ENCODE measurements at places on chromosomes 12 and 14.

GRCh38 chr14:51121096-51121495, 26.2 kb upstream of the TRIM9 start:
- no peak for DNase-seq

DNA sequence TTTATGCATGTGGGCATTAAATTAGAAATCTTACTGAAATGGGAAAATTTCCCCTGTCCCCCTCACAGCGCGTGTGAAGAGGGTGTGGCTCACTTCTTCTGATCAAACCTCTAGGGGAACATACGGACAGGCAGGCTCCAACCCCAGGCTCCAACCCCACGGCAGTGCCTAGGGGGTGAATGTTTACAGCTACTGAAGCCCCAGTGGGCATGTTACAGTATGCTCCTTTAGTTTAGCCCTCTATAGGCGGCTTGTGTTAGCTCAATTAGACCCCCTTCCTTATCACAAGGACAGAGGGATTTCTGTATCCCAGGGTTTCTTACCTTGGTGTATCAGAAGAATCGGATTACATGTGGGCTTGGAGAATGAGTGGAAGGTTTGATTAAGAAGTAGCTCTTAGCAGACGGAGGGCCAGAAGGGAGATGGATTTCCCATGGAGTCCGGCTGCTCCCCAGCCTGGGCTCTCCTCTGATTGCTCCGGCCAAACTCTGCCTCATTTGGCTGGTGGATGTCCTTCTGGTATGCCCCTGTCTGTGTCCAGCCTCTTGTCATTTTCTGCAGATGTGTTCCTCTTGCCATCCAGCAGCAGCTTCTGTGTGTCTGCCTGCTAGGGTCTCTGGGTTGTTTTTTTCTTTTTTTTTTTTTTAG, 223.7 kb downstream of the TMTC2 start:
- DNase-seq: no peak

DNA sequence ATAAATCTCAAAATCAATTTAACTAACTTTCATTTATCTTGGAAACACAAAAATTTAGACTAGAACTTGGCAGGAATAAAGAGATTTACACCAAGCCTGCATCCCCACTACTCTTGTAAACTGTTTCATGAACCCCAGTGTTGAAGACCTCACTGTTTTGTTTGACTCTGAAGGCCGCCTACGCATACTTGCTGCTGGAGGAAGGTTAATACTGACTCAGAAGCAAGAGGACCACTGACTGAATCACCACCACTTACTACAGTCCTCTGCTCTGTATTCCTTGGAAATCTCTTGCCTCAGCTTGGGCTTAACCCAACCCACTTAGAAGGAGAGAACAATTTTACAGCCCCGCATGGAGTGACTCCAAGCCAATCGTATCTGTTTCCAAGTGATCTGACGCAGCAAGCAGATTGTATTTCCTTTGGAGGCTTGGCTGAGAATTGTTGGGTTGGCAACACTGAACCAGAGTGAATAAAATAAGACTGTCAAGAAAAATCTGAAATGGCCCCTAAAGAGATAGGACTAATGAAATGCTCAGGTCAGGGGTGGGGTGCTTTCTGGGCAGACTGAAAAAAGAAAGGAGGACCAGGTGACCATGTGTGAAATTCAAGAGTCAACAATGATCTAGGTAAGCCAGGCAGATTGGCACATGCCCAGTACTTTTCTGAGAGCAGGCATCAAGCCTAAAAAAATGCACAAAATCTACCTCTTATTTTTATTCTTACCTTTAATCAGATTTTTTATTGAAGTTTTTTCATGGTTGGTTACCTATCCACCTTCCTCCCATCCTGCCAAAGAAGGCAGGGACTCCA, 248.6 kb downstream of the ZFP36L1 start:
- DNase-seq: no peak

DNA sequence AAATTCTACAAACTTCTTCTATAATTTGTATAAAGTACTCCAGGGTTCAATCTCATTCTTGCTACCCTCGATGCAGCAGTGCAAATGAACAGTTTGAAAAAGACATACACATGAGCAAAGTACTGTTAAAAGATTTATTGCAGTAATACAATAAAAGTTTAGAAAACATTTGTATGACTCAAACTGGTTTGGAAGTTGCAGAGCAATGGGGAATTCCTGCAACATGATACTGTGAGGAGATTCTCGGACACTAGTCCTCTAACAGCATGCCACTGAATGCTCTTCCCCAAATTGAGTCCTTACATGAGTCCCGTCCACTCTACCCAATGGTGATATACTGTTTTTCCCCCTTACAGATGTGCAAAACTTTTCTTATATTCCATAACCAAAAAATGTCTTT, 45.4 kb downstream of the ATG14 start:
- no peak for DNase-seq

- DNase-seq: no peak
These were observed 26.9 kb downstream of the TEP1 start for GRCh38 chr14:20386276-20386855.

GRCh38 chr14:94196057-94196456, 21.9 kb downstream of the PPP4R4 start:
- no peak for DNase-seq

DNA sequence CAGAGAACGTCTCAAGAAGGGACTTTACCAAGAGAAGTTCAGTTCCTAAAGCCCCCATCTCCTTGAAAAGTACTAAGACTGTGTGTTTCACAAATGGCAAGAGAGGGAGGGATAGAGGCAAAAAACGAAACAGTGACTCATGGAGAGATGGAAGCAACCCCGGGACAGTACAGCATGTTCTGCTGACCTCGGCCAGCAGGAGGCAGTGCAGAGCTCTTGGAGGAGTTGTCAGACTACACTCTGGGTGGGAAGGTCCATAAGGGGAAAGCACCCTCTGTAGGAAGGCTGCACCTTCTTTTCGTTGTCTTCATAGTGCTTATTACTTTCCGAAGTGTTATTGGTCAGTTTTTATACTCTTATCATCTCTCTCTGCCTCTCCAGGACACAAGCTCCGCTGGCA, 525.2 kb upstream of the CCDC196 start:
- DNase-seq: peak; percentile 24

GRCh38 chr12:13033476-13033875, 10.7 kb upstream of the FAM234B start:
- DNase-seq: no peak

DNA sequence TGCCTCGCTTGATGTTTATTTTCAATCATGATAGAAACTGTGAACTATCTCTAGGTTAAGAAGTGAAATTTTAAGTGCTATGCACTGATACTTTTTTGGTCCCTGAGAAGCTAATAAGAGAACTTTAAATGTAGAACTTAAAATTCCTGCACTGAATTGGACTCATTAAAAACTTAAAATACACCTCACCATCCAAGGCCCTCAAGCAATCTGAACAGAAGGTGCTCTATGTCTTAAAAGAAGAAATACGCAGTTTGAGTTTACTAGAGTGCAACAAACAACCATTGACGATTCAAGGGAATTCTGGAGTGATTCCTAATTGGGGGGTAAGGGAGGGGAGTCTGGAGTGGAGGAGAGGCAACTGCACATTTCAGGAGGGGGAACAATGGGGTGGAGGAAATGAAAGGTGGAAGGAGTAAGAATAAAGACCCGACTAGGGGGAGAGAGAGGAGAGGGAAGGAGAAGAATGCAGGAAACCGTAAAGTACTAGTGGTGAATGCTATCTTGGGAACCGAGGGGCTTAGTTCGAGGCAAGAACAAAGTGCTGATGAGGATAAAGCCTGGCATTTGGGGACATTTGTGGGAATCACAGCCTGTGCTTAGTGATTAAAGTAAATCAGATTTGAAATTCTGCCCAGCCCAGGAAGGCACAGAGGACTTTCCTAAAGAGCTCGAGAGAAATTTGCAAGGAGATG, 389.7 kb downstream of the AACS start:
- no peak for DNase-seq

DNA sequence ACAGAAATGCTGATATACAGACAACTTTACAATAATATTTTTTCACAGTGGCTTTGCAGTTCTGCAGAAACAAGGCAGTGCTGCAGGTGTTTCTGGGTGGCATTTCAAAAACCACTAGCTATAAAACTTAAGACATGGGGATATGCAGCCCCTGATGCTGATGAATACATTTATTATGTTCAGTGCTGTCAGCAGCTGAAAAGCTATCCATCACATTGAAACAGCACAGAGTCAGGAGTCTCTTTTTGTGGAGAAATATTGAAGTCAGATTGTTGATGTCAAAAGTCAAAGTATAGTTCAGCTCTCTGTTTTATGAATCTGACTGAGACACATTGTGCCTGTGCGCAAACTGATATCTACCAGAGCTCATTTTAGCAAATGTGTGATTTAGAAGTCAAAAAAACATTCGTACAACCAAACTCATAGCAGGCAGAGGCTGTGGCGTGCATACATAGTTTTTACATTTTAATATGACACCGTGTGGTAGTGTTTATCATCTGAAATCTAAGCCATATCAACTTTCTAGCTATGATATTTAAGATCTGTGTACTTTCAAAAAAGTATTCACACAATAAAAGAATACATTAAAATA, 467.6 kb downstream of the PRKD1 start:
- no peak for DNase-seq

GRCh38 chr14:22848351-22849164, 12.2 kb downstream of the MMP14 start:
- no peak for DNase-seq

DNA sequence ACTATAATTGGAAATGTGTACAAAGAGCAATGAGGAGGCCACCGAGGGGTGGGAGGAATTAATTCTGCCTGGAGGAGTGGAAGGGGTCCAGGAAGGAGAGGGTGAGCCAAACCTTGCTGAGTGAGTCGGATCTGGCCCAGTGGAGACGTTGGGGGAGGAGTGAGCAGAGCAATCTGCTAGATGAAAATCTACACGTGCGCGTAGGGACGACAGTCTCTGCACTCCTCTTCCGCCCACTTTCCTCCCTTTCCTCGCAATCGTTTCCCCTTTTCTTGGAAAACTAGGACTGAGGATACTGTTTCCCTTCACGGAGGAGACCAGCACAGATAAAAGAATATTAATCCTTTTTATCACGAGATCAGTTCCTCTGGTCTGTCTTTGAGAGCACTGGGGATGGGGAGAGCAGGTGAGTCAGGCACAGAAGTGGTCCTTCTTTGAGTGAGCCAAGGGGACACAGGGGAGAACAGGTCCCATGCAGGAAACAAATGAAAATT, 2.9 kb upstream of the NAB2 start:
- no peak for DNase-seq

DNA sequence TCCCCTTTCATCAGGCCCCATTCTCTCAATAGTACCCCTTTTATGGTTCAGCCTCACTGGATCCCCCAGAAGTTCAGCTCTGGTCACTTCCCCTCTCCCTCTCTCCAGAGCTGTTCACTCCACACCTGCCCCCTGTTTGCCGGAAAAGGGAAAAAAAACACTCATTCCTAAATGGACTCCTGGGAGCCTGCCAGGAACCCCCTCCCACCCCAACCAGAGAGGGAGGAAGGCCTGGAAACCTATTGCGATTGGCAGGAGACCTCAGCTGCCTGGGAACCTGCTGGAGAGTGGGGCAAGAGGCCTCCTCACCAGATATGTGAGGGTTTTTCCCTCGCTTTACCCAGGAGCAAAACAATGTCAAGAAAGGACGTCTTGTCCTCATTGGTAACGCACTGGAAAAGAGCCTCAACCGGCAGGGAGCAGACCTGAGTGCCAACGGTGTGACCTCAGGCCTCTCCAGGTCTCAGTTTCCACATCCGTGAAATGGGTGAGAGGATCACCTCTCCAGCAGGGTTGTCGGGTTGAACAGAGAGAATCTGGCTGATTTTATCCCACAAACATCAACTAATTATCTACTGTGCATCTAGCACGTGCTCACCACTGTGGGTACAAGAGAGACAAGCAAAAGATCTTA, 4.6 kb downstream of the DTX1 start:
- no peak for DNase-seq

DNA sequence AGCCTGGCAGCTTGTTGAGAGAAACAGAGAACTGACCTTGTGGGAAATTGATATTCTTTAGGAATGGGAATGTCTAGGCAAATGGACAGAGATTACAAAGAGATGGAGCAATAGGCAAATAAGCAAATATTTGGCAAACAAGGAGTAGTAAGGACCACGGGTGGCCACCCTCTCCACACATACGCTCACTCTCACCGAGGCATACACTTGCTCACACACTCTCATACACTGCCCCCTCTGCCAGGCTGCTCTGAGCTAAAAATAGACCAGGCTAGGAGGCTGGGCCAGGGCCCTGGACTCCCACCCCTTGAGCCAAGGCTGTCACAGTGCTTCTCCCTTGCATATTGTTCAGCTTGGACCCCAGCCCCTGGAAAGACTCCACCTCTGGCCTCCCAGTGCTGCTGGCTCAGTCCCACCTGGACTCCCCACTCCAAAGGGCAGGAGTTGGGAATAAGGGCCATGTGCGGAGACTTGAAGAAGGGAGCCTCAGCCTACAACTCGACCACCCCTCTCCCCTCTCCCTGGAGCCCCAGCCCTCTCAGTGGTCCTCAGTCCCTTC, 1.1 kb downstream of the PPP1R1A start:
- DNase-seq: no peak

GRCh38 chr12:2145433-2145998, 92.7 kb downstream of the CACNA1C start:
- DNase-seq: no peak

- no peak for DNase-seq
These were observed 121.9 kb downstream of the DNAI7 start for GRCh38 chr12:25072906-25073650.

DNA sequence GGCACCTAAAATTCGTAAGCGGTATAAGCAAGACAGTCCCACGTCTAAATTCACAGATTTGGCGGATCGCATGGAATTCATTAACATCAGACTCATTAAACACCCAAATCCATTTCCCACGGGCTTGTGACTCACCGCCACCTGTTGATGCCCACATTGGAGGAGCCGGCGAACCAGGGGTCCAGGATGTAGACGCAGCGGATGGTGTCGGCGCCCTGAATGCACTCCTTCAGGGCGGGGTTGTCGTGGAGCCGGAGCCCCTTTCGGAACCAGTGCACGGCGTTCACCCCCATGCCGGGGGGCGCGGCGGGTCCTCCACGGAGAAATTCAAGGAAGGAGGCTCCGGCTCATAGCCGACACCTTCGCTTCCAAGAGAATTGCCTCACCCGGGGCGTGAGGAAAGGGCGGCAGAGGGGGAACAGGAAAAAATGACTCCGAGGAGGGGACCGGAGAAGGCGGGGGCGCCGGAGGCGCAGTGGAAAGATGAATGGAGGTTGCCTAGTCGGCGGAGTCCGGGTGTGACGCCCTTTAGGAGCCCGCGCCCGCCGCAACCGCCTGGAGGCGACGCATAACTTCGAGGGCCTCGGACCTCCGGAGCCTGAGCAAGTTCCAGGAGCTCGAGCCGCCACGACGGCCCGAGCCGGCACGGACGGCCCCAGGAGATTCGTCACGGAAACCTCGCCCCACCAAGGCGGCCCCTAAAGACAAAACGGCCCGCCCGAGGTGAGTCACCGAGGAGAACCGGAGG, 506 bp downstream of the CRY1 start:
- no peak for DNase-seq

- no peak for DNase-seq
These were observed 56.6 kb downstream of the CALM1 start for GRCh38 chr14:90453401-90453951.

- DNase-seq: no peak
These were observed 759.6 kb downstream of the MED13L start for GRCh38 chr12:115517913-115518312.

DNA sequence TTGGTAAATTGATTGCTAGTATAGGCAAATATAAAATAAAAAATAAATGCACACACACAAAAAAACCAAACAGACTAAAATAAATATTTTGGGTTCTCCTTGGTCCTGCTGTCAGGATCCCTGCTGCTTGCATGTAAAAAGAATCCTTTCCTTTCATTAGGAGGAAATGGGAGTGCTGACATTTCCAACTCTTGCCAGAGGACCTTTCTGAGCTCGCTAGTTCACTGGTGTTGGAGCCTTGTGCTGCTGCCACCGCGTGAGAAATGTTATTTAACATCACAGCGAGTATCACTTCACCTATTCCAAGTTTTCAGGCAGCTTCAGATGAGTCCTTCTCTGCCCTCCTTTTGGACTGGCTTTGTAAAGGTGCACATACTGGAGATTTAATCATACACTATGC, 358.9 kb downstream of the NPAS3 start:
- DNase-seq: no peak

Data from HCT116 (cell line).